ENCODE measurements at places on chromosomes 7 and 10.

DNA sequence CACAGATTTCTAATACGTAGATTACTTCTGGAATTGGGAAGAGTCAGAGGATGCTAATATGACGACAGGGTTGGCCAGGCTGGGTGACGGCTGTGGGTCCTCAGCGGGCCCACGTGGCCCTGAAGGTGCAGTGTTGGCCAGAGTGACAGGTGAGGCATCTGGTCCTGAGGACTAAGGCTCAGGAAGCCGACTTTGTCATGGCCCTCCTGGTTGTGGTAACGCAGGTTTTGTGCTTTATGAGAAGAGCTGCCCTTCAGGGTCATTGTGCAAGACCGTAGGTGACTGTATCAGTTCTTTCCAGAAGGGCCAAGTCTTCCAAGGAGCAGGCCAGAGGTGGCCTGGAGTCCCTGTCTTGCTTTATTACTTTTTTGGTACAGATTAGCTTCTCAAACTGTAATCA lies 2.5 kb downstream of the EIF3B start:
- no peak for DNase-seq

DNA sequence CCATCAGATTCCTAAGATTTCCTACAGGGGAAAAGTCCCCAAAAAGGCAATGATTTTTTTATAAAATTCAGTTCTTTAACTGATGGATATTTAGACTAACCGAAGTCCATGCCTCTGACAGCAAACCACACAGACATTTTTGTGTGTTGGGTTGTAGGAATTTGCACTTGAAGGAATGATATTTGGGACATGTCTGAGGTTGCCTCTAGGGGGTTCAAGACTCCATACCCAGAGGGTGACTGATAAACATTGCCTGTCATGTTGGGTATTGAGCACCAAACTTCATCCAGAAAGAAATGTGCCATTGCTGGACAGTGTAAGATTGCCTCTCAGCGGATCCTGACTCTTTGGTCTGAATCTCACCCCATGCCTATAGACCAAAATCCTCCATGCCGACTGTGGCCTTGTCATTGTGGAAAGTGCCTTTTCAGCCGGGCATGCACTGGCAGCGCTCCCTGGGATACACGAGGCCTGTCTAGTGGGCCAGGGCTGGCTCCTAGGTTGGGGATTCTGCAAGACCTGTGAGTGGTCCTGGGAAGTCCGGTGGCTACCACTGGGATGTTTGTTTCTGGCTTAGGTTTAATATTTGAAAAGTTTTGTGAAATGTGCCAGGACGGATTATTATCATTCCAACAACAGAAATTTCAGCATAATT lies 252.9 kb downstream of the WDR37 start:
- DNase-seq, result no peak

DNA sequence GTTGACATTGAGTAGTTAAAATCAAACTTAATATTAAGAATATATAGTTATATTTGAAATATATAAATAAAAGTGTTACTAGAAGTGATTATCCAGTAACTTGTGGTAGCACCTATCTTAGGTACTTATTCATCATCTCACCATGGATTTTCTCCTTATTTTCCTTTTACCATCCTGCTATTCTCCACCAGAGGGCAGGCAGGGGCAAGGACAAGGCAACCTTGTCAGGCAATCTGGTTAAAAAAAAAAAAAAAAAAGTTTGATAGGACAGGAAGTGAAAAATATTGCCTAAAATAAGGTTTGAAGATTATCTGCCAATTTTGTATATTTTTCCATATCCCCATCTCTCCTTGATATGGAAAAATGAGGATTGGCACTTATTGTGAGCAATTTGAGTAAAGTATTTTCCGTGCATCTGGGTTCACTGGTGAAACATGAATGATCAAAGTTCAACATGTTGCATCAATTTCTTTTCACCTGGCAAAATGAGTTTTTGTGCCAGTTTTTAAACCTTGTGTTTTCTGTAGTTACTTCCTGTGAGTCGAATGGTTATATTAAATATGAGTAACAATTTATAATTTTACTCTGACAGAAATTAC lies 256.7 kb downstream of the AGMO start:
- DNase-seq, result peak; percentile 10

GRCh38 chr7:45689797-45690761 lies 115.9 kb downstream of the ADCY1 start:
- no peak for DNase-seq

- no peak for DNase-seq
Observed at GRCh38 chr7:102066476-102066875, 220.2 kb upstream of the SH2B2 start.

- no peak for DNase-seq
Observed at GRCh38 chr7:112985377-112985987, 101.1 kb downstream of the GPR85 start.

DNA sequence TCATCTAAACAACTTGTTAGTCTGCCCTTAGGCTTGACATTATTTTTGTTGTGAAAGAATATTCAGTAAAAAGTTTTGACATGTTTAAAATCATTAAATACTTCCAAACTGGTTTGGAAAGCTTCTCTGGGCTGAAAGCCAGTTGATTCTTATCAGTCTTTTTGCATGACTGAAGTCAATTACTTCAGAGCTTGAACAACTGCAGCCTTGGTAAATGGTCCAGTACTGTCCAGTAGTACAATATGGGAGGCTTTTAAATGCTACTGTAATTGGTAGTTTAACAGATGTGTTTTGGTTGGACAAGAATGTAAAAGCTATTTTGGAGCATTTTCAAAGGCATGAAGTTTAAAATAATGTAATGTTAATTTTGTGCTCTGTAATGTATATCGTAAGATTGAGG lies 103.4 kb downstream of the SDK1 start:
- DNase-seq, result peak; percentile 58

- peak; percentile 3 for DNase-seq
Observed at GRCh38 chr7:117323305-117323850, 520 bp upstream of the WNT2 start.

GRCh38 chr7:105478606-105479005 lies 43.5 kb downstream of the PUS7 start:
- no peak for DNase-seq

DNA sequence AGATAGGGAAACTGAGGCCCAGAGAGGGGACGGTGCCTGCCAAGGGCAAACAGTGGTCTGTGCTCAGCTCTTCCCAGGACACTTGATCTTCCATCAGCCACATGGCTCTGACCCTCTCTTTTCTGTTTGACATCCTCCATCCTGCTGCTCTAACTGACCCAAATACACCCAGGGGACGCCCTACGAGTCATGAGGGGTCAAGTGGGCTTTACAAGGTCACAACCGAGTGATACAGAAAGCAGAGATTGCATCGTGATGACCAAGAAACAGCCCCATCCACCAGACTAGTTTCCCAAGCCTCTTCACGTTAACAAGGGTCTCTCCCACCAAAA lies 131.2 kb upstream of the UNC5B start:
- no peak for DNase-seq

All from right renal pelvis (tissue), 4 donors.